ENCODE measurements at places on chromosomes 11 and 22.
A peak's percentile ranks its signal among the peaks of the same experiment; 100 is the strongest.

GRCh38 chr11:92211576-92212167, 12.9 kb upstream of the FAT3 start:
- DNase-seq = peak; percentile 14

- DNase-seq = no peak
Measured at GRCh38 chr11:21485006-21485405, 707.9 kb upstream of the ANO5 start.

- DNase-seq = no peak
Measured at GRCh38 chr22:48943567-48944432, 883.9 kb downstream of the BRD1 start.

GRCh38 chr11:66046901-66047300, 2.1 kb downstream of the GAL3ST3 start:
- no peak for DNase-seq

DNA sequence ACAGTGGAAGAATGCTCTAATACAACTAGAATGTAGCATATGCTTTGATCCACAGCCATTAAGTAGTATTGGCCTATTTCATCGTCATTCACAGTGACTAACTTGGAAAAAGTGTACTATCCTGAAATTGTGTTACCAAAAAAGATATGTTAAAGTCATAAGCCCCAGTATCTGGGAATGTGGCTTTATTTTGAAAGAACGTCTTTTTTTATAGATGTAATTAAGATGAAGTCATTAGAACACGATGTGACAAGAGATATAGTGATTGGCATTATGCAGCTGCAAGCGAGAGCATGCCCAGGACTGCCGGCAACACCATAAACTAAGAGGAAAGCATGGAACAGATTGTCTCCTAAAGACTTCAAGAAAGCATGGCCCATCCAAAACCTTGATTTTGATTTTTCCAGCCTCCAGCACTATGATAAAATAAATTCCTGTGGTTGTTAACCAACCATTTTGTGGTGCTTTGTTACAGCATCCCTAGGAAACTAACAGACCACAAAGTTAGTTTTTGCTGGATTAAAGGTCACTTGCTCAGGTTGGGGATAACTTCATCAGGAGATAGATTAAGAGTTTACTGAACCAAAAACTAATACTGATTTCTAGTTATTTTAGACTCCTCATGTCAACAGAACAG, 870.6 kb upstream of the LRRC4C start:
- no peak for DNase-seq

GRCh38 chr11:28757725-28758515, 649.7 kb downstream of the METTL15 start:
- DNase-seq = peak; percentile 78

GRCh38 chr22:36808721-36809344, 8.0 kb downstream of the PVALB start:
- no peak for DNase-seq

DNA sequence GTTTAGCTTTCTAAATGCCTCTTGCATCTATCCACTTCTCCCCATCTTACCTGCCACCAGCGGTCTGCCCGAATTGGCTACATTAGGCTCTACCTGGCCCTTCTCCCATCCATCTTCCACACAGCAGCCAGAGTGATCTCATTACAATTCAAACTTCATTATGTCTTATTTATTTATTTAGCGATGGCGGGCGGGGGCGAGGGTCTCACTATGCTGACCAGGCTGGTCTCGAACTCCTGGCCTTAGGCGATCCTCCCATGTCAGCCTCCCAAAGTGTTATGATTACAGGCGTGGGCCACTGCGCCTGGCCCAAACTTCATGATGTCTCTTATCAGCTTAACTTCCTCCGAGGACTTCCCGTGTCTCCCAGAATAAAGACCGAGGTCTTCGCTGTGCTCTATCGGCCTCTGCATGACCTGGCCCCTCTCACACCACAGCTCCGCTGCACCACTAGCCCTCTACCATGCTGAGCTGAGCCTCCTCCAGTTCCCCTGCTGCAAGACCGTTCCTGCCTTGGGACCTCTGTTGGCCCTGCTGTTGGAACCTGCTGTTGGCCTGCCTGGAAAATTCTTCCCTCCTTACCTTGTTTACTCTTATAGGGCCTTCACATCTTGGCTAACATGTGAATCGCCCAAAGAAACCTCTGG, 870 bp upstream of the CTTN start:
- no peak for DNase-seq

DNA sequence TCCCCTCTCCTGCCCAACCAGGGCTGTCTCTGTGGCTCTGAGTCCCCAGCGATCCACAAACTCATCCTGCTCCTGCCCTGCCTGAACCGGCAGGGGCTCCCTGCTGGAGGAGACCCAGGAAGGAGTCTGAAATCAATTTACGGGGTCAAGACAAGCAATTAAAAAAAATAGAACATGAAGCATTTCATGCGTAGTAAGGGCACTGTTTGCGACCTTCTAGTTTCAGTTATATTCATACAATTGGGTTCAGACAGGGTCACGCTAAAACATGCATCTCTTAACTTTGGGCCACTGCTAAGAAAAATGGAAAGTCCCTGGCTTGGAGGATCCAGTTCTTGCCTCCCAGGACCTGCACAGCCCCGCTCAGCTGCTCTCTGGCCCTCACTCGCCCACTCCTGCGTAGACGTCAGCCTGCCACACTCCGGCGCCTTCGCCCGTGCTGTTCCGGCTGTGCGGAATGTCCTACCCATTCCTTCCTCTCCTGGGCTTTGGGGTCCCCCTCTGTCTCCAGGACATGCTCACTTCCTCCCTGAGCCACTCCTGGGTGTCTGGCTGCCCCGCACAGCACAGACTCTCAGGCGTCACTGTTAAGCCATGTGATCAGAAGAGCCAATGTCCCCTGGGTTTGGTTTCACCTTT, 12.8 kb downstream of the NFAM1 start:
- DNase-seq = no peak

DNA sequence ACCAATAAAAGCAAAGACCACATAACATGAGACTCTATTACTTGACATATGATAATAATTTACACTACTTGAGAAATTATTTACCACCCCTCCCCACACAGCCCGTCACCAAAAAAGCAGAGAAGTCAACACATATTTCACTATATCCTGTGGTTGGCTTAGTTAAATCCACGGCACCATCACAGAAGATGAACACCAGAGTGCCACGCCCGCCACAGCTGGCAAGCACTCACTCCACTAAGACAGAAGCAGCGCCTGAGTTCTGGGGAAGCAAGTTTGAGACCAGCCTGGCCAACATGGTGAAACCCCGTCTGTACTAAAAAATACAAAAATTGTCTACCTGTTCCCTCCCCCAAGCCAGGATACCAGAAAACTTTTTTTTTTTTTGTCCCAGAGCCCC, 53.1 kb downstream of the PACSIN2 start:
- no peak for DNase-seq

GRCh38 chr22:19576460-19577421, 52.5 kb upstream of the CLDN5 start:
- DNase-seq = peak; percentile 20

DNA sequence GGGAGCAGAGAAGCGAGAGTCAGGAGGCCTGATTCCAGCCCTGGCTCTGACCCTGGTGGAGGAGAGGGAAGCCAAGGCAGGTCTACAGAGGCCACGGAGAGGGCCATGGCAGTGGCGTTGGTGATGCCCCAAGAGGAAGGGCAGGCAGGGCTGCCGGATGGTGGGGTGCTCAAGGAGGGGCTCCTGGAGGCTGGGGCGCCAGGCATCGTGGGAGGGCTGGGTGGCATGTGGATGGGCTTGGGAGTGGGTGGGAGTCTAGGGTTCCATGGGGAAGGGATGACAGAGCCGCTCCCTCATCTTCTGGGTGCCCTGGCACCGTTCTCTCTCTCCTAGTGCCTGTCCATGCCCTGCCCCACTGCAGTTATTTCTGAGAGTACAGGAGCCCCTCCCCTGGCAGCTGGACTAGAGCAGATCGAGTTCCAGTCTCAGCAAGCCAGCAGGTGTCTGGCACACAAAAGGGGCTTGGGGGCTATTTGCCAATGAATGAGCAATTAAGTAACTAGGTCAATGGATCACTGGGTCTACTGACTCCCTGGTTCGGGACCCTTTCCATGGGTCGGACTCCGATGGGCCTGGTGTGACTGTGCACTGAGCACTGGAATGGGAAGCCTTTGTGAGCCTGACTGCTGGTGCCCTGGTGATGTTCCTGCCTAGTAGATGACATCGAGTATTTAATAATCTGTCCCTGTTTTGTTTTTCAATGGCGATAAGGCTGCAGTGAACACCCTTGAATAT, 570.0 kb downstream of the TBC1D22A start:
- DNase-seq = no peak

Measured in AG09309 (cell line).